ENCODE measurements at places on chromosomes 2 and 18. TPM values are rescaled to one million over a fixed set of nuclear protein-coding genes. Genes with fewer than 3 reads are reported as not detected.

ITGB6 gene
- total RNA-seq = 0.27 TPM

SERPINB10 gene
- not detected for total RNA-seq

GKN2 gene
- not detected for total RNA-seq

ALPP gene
- not detected for total RNA-seq

OTOS gene
- 1.4 TPM for total RNA-seq

FRZB gene
- 10.2 TPM for total RNA-seq

MALL gene
- 2.4 TPM for total RNA-seq

MYO1B gene
- 63.5 TPM for total RNA-seq

FABP1 gene
- total RNA-seq = 1.1 TPM

ANTXR1 gene
- 39.2 TPM for total RNA-seq

NR4A2 gene
- total RNA-seq = 0.45 TPM

GCG gene
- not detected for total RNA-seq

NT5C1B gene
- total RNA-seq = 0.09 TPM

G6PC2 gene
- not detected for total RNA-seq

DSEL gene
- 32.8 TPM for total RNA-seq

PIEZO2 gene
- total RNA-seq = 11.0 TPM

ZAP70 gene
- 0.45 TPM for total RNA-seq

RAPGEF4 gene
- 45.1 TPM for total RNA-seq

ARL4C gene
- total RNA-seq = 17.5 TPM

AQP12B gene
- not detected for total RNA-seq

ANKRD30BL gene
- total RNA-seq = 33.8 TPM

COL6A3 gene
- total RNA-seq = 59.6 TPM
